Peyer's patch (tissue), 4 donors: ENCODE measurements at places on chromosomes 4 and X. TPM values are rescaled to one million over a fixed set of nuclear protein-coding genes. Genes with fewer than 3 reads are reported as not detected.

SNCA gene
- total RNA-seq = 9.1 TPM

EPHA5 gene
- total RNA-seq = not detected

HMGB3 gene
- total RNA-seq = 14.4 TPM

CT83 gene
- not detected for total RNA-seq

DNA sequence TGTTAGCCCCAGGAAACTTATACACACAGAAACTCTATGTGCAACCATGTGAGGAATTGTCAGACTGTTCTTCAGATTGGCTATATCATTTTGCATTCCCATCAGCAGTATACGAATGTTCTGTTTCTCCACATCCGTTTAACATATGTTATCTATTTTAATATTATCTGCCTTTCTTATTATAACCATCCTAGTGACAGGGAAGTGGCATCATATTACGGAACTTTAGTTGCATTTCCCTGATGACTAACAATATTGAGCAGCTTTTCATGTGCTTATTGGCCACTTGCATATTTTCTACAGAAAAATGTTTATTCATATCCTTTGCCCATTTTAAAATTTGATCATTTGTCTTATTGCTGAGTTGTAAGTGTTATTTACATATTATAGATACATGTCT, 36.5 kb upstream of the IL15 start:
- DNase-seq = no peak

GRCh38 chr4:38687571-38688011, 23.6 kb downstream of the KLF3 start:
- no peak for DNase-seq

- no peak for DNase-seq
Observed at GRCh38 chr4:184568770-184569169, 80.5 kb downstream of the CASP3 start.

DNA sequence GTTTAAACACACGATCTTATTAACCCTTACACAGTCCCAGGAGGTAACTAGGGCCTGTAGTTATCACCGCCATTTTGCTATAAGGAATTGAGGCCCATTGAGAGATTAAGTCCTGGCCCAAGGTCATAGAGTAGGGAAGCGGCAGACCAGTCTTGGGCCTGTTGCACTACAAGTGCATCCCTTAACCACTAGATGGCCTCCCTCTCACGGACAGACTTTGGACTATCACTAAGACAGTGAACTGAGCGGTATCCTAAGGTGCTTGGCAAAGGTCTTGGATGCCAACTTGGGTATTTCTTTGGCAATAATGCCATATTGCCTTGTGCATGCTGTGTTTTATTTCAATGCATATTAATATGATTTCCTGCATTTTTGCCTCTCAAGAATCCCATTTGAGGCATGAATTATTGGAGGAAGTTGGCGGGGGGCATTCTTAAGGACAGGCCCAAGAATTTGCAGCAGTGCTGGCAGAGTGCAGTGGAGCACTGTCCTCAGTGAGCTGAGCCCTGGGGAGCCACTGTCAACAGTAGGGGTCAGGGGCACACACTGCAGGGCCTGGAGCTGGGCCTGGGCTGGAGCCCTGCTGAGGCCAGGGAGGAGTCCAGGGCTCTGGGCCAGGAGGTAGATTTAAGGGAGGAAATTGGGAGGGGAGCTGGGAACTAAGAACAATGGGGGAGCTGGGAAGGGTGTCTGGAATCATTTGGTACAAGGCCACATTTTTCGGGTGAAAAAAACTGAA, 147.4 kb downstream of the SMIM20 start:
- DNase-seq = peak; percentile 55

GRCh38 chrX:10555846-10556245, 64.5 kb downstream of the MID1 start:
- no peak for DNase-seq

GRCh38 chr4:75398501-75398900, 115.7 kb downstream of the RCHY1 start:
- DNase-seq = no peak
